ENCODE measurements at places on chromosomes 12 and 14.

DNA sequence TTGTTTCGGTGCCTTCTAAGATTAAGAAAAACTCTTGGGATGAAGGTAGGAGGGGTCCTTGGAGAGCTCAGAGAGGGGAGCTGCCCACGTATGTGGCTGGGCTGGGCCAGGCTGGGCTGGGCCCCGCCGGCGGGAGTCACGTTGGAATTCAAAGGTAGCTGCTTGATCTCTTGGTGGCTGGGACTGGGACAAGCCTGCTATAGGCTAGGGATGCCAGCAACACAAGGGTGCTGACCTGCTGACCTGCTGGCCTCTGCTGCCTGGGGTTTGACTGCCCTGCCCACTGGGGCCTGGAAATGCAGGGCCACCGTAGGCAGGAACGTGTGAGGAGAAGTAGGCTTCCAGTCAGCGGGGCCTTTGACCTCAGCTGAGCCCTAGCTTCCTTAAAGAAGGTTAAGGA lies 52.8 kb upstream of the GTF2A1 start:
- no peak for DNase-seq

GRCh38 chr12:26971963-26972362 lies 33.7 kb downstream of the FGFR1OP2 start:
- DNase-seq, result peak; percentile 29

DNA sequence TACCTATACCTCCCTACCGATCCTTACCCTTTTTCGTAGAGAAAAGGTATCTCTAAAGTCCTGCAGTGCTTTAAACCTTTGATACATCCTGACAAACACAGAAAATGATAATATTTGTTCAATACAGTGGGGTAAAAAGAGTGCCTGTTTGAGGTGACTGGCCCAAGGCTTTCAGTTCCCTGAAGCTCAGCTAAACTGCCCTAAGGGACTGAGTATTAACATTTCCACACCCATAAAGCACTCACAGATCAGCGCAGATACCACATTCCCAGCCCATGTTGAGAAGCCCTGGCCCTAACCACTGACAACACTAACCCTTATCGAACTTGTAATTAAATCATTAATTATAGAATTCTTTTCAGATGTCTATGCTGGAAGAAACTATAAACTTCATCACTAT lies 108.7 kb downstream of the DIP2B start:
- no peak for DNase-seq

DNA sequence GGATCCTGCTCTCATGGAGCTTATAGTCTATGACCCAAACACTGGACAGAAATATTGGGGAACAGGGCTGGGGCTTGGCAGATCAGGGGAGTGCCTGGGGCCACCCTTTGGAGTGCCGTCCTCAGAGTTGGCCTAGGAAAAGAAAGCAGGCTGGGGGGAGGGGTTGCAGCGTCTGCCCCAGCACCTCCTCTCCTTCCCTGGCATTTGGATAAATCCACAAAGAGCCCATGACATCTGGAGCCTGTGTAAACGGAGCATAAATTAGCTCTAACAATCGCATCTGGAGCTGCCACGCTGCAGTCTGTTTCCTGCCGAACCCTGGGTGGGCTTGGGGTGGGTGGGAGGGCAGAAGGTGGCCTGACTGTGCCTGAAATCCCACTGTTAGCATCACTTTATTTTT lies 63.8 kb downstream of the MVK start:
- no peak for DNase-seq

- no peak for DNase-seq
These were observed 144.6 kb downstream of the TTLL5 start for GRCh38 chr14:75805646-75806045.

DNA sequence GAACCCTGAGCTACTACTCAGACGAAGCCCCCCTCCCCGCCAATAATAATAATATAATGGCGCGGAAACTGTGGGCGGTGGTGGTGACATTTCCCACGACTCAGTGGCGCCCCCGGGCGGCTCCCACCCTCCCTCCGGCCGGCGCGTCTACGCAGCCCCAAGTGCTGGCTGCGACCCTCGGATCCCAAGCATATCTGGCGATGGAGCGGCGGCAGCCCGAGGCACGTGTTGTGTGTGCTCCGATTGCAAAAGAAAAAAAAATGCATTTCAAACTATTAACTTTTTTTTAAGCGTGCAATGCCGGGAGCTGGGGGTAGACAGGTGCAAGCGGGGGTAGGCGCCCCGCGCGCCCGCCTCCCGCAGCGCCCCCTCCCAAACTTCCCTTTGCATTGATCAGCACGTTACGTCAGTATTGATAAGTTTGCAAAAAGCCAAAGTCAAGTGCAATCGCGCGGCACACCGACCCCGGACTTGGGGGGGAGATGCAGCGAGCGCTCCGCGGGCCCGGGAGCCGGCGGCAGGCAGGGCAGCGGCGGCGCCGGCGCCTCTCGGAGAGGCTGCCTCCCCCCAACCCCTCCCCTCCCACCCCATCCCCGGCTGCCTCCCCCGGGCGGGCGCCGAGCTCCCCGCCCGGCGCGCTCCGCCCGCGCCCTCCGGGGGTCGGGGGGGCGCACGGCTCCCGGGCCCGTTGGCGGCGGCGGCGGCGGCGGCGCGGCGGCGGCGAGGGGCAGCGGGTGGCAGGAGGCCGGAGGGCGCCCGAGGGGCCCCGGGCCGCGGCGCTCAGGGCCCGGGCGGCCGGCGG lies 113.1 kb upstream of the MYL2 start:
- no peak for DNase-seq

DNA sequence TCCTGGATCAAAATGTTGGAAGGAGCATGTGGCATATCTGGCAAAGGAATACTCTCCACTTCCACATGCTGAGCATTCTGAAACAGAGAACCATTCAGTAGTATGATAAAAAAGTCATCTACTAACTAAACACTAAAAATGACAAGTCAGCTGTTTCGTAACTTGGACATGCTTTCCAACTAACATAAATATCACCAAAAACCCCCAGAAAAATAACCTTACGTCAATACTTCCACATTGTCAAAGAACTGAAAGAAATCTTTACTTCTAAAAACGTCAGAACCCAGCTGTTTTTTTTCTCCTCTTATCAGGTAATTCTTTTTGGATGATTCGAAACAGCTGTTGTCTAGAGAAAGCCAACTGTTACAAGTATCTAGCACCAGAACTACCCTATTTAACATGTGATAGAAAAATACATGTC lies 8.2 kb downstream of the WBP11 start:
- no peak for DNase-seq

- no peak for DNase-seq
These were observed 183.3 kb upstream of the KITLG start for GRCh38 chr12:88763536-88764100.

GRCh38 chr14:101191101-101191720 lies 287.7 kb upstream of the RTL1 start:
- no peak for DNase-seq

- no peak for DNase-seq
These were observed 69.3 kb downstream of the AACS start for GRCh38 chr12:125134576-125134975.

DNA sequence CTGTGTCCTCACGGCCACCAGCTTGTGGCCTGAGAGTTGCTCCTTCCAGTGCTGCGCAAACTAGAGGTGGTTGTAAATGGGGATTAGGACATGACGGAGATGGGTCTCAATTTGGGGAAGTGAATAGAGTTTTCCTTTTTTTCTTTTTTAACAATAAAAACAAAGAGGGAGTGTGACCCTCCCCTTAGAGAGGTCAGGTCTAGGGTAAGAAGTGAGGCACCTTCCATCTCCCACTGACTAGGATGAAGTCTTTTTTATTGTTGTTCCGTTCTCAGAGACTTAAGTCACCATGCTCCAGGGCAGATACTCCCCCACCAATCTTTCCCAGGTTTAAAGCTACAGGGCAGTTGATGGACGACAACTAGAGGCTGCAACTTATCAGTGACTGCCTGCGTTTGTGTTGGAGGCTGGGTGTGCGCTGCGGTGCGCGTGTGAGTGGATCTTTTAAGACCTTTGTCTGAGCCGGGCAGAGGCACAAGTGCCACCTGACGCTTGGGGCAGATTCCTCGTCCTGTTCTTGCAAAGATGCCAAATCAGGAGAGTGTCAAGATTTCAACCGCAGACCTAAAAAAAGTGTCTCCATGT lies 2.1 kb upstream of the GSC start:
- no peak for DNase-seq

- no peak for DNase-seq
These were observed 8.6 kb downstream of the SETD1B start for GRCh38 chr12:121812320-121812871.

- no peak for DNase-seq
These were observed 103.2 kb upstream of the VRK1 start for GRCh38 chr14:96693987-96694386.

DNA sequence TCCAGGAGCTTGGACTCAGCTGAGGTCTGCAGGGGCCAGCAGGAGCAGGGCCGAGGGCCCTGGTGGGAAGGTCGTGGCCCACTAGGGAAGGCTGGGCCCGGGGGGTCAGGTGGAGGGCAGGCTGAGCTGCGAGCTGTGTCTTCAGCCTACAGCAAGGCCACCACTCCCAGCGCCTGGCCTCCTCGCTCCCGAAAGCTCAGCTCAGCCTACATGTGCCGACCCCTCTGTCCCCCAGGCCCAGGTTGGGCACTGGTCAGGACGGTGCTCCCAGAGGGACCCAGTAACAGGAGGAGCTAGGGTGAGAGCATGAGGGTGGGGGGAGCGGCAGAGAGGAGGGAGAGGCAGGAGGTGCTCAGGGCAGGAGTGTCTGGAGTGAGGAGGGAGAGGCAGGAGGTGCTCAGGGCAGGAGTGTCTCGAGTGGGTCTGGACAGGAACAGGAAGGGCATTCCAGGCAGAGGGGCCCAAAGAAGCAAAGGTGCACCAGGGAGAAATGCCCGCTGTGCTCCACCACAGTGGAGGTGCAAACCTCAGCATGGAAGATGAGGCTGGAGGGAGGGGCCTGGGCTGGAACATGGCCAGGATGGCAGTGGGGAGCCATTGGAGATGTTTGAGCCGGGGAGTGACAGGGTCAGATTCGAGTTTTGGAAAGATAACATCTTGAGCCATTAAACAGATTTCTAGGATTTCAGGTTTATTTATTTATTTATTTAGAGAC lies 29.1 kb upstream of the GPR132 start:
- DNase-seq, result no peak

- no peak for DNase-seq
These were observed 1.8 kb downstream of the RASSF9 start for GRCh38 chr12:85834378-85834777.

DNA sequence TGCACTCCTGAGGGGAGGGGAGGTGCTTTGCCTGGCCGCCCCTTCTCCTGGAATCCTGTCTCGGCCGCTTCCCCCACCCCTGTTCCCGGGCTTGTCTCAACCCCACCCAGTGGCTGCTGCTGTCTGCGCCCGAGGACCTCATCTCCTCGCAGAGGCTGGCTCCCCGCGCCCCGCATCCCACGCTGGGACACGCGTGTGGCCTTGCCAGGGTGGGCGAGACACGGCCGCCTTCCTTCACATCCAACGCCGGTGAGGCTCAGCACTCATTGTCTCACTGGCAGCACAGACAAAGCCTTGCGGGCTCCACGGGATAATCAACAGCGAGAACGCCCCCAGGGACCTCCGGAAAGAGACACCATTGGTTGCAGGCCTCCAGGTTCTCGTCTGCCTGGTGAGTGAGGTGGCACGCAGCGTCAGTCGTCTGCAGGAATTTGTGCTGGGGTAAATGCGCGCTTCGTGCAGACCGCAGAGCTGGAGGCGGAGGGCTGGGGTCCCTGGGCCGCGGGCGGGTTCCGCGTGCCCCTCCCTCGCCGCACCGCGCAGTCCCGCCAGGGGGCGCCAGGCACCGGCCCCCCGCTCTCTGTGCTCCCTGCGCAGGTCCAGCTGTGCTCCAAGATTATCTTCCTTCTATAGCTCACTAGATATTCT lies 26.8 kb downstream of the CCDC177 start:
- DNase-seq, result no peak

DNA sequence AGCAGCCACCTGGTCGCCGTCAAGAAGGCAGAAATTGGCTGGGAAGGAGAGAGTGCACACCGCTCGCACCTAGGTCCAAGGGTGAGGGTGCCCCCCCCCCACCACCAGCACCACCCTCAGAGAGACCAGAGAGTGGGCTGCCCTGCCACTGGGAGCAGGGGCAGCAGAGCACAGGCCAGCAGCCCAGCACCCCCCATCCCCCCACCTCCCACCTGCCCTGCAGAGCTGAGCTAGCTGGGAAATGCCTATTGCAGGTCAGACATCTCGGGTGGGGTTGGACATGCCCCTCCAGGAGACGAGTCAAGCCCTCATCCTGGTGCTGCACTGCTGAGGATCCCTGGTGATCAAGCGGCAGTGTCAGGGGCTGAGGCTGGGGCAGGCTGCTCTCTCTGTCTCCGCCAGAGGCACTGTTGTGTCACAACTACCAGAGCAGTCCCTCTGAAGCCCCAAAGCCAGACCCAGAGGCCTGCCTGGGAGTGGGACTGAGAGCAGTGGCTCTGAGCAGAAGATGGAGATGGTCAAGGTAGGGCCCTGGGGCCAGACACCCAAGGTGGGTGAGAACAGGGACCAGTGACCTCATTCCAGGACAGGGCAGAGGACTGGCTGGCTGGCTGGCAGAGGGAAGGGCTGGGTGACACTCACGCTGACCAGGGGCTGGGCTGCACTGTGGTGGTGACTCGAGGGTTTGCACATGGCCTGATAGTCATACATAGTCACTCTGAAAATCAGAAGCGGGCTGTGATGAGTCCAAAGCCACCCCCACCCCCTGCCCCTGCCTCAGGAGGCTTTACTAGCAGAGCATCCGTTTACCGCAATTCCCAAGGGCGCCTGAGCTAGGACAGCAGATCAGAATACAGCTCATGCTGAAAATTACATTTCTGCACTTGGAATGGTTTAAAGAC lies 19.7 kb upstream of the LRTM2 start:
- no peak for DNase-seq

DNA sequence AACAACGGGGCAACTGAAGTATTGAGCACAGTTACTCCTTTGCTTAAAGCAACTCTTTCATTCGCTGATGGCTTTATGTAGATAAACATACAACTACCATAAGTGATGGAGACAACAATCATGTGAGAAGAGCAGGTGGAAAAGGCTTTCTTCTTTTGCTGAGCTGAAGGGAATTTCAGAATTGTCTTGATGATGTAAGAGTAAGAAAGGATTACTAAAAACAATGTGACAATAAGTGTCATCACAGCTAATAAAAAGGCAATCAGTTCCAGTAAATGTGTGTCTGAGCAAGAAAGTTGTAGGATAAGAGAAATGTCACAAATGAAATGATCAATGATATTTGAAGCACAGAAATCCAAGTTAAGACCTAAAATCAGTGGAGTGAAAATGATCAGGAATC lies 647 bp downstream of the OR6C70 start:
- DNase-seq, result no peak

DNA sequence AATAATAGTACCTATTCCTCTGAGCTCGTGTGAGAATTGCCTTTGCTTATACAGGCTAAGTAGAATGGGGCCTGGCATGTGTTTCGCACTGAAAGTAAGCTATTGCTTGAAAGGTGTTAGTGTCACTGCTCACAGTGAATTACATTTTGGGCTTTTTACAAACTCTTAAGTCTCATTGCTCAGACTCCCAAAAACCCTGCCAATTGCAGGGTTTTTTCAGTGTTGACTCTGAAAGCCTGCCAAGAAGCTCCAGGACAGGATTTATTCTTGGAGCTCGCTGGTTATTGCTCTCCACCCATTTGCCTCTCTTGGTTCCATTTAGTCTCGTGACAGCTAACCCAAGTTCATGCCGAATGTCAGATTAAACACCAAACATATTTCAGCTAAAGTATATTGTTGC lies 39.8 kb downstream of the NOPCHAP1 start:
- DNase-seq, result no peak

Data from stimulated activated CD4-positive, alpha-beta T cell treated with anti-CD3 and anti-CD28 coated beads, Interleukin-2, amount 100 ng/mL, for 4 hours (primary cell).